GM12864 (cell line): ENCODE measurements at places on chromosomes 5 and 9.

DNA sequence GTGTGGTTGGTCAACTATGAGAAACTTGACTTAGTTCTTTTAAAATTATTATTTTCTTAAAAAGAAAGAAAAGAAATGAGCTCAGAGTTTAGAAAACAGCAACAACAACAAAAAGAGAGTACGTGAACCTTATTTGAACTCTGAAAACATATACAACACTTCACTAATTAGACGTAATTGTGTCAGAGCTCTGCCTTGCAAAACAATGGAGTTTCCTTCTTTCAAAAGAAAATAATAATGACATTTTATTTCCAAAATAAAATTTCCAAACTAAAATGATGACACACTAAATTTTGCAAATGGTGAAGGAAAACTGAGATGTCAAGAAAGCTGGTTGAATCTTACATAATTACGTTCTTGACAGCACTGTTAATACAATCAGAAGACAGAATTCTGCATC lies 15.4 kb downstream of the ROR2 start:
- no peak for DNase-seq

DNA sequence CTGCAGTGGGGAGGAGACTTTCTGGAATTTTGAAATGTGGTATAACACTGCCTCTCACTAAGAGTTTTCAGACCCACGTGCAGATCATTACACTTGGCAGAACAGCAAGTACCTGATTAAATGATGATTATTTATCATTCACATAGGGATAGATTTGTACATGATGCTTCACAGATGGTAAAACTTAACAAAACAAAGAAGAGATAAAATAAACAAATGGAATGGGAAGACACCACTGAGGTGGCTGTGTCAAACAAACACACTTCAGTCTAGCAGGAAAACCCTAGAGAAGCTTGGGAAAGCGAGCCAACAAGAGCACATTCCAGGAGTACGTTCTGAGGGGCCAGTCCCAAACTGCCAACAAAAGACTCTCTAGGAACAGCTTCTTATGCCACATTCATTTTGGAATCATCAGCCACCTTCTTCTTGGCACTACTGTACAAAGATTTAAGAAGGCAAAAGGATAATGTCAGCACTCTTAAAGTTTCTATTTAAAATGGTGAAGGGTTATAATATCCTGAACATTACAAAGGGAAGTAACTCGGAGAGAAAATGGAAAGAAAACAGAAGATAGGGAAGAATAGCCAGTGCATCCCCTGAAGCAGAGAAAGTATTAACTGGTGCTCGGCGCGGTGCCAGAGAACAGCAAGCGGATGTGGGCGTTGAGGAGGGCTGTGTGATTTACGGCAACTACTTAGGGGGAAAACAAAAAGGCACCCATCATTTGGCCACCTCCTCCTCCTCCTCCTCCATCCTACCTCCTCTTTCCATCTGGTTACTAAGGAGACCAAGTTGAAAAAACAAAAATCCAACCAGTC lies 1.6 kb downstream of the MED27 start:
- no peak for DNase-seq

DNA sequence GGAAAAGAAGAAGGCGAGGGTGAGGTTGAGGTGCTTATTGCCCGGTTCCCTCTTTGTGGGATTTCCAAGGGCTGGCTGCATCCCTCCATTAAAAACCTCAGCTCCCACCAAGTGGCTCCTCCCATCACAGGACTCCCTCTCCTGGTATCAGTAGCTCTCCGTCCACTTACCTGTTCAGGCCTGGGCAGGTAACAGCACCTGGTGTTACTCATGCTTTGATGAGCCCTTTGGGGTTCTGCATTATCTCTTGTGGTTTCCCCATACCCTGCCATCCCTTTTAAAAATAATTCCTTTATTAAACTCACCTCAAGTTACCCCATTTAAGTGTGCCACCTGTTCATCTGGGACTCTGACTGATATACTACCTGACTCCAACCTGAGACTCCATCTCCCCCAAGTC lies 17.5 kb upstream of the TGFBR1 start:
- DNase-seq: no peak

- DNase-seq: no peak
Observed at GRCh38 chr5:116652903-116653302, 78.3 kb upstream of the SEMA6A start.

DNA sequence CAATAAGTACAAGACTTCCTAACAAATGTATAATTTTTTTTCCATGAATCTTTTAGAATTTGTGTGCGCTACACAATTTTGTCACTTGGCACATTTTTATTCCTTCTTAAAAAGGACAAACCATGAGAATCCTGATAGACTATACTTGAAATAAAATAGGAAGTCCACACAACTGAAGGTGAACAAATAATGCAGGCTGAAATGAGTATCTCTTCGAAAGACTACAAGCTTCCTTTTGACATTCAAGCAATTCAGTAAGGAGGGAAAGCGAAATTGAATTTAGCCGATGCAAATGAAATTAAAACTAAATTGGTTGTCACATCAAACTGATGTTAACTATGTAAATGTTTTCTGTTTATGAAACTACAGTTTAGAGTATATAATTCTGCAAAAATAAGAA lies 374.4 kb upstream of the CCNH start:
- DNase-seq: no peak

DNA sequence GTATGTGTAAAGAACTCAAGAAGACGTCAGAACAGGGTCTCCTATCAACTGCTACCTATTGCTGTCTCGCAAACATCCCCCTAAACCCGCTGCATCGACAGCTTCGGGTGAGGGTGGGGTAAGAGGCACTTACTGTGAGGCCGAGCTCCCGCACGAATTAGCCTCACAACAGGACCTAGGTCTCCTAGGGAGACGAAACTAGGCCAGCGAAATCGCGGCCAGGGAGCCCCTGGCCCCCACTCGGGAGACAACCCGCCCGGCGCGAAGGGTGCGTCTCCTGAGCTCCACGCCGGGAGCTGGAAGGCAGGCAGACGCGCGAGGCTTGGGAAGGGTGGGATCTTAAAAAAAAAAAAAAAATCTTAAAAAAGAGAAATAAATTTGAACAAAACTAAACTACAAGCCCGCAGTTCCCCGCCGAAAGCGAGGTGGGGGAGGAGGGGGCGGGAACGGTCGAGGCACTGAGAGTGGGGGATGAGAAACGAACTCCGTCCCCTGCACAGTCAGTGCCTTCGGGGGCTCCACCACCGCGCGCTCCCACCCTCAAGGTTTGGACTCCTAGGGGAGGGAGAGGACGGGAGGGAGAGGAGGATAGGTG lies 33.0 kb upstream of the NFIB start:
- no peak for DNase-seq

DNA sequence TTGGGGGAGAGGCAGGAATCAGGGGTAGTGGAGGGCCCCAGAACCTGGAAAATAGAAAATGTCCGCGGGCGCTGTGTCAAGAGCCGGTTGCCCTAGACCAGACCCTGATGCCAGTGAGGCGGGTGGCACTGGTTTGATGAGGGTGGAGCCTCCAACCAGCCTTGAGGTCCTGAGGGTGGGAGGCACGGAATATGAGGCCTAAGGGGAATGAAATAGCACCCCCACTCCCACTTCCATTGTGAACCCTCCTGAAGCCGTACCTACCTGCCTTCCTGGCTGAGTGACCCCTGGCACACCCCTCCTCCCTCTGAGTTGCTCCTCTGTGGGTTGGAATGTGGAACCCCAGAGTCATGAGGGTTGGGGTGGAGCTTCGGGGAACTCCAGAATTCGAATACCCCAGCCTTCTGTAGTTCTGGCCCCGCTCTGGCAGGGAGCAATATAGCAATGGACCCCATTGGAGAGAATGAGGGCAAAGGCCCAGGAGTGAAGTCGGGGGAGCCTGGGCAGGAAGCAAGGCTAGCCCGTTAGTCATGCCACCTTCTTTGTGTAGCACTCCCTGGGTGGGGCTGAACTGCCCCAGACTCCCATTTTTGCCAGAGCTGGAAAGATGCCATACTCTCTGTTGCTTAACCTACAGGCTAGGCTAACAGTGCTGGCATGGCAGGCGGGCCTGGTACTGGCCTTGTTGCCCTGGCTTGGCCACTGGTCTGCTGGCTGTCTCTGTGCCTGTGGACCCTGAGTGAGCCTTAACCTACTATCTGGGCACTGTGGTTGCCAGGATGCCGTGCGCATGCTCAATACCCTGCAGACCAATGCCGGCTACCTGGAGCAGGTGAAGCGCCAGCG lies 1.0 kb downstream of the FPGS start:
- no peak for DNase-seq

- no peak for DNase-seq
Observed at GRCh38 chr5:104643320-104643719, 1080.7 kb upstream of the NUDT12 start.

- DNase-seq: no peak
Observed at GRCh38 chr5:117327511-117327910, 752.9 kb upstream of the SEMA6A start.

- DNase-seq: no peak
Observed at GRCh38 chr5:93164690-93165089, 416.3 kb downstream of the NR2F1-AS1 start.

- no peak for DNase-seq
Observed at GRCh38 chr9:109286981-109287380, 33.9 kb downstream of the EPB41L4B start.

DNA sequence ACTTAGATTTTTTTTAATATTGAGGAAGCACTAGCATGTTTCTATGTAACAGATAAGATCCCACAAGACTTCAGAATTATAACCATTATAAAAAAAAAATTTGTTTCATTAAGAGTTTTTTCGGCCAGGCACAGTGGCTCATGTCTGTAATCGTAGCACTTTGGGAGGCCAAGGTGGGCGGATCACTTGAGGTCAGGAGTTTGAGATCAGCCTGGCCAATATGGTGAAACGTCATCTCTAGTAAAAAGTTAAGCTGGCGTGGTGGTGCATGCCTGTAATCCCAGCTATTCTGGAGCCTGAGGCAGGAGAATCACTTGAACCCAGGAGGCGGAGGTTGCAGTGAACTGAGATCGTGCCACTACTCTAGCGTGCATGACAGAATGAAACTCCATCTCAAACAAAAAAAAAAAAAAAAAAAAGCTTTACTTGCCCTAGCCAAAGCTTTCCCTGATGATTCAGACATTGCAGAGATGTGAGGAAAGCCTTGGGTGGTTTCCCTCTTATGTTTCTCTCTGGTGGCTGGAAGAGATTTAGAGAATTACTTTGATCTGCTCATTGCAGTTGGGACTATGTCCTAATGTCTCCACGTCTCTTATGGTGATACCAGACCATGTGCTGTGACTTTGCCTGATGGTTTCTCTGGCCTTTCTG lies 65.4 kb downstream of the EGFLAM start:
- DNase-seq: no peak

DNA sequence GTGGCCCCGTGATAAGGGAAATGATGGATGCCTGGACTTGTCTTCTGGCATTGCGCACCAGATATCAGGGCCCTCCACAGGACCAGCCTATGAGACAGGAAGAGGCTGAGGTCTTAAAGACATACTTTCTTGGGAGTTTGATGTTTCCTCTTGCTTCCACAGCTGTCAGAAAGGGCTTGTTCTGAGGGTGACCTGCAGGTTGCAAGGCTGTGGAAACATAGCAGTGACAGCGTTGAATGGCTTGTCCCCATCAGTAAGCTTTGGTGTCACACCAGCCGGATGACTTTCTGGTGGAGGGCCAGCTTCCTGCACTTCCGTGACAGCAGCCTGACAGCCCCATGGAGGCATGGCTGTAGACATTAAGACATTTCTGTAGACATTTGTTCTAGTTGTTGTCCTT lies 143.2 kb downstream of the C9orf152 start:
- DNase-seq: no peak

DNA sequence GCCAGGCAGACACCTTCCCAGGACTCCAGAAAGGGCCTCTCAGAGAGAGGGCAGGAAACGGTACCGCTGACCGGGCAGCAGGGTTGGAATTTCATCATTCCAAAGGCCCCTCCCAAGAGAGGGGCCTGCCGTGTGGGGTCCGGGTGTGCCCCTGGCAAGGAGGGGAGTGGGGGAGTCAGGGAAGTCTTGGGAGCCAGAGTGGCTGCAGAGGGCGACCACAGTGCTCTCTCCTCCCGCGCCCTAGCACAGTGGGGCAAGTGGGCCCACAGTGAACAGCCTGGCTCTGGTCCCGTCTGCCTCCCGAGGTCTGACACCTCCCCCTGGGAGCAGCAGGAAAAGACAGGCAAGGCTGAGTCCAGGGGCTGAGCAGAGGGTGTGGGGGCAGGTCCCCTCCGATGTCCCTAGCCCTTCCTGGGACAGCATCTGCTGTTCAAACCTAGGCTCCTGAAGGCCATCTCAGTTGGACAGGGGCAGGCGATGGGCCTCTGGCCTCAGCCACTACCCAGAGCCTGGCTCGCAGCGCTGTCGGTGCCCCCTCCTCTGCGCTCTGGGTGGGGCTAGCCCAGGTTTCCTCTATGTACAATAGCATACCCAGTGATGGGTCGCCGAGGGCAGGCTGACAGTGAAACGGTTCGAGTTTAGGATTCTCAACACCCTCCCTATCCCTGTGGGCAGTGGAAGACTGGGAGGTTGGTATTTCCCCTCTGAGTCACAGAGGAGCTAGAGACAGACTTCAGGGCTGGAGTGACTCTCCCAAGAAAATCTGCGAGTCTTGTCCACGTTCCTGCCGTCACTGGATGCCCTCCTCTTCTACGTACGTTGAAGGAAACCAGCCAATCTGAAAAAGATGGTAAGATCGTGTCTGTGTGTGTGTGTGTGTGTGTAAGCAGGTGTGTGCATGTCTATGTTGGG lies 25.4 kb upstream of the SARDH start:
- DNase-seq: no peak

DNA sequence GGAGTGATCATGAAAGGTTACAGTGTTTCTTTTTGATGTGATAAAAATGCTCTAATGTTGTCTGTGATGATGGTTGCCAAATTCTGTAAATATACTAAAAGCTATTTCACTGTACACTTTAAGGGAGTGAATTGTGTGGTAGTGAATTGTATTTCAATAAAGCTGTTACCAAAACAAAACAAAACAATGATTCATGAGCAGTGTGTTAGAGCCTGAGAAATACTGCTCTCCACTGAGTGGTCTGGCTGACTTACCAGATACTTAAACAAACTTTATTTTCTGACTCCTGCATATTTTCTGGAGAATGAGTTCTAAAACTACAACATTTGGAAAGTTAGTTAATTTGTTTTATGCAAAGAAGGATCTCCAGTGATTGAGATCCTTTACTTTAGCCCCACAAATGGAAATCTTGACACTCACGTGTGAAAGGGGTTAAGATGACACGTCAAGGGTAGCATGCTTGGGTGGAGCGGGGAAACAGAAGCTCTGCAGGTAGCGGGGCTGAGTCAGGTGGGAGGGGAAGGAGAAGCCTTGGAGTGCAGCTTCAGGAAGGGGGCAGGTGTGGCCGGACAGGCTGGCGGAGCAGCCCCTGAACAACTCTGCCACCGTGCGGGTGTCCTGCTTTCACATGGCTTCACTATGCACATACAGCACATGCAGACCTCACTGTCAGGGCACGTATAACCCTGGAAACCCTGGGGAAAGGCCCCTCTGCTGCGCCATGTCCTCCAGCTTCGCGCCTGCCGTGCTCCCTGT lies 256.7 kb downstream of the IRX1 start:
- DNase-seq: no peak

GRCh38 chr5:159459132-159459627 lies 128.9 kb upstream of the IL12B start:
- DNase-seq: no peak

- DNase-seq: no peak
Observed at GRCh38 chr5:43353668-43354067, 40.5 kb upstream of the HMGCS1 start.
